ENCODE measurements at places on chromosomes 6 and 20. TPM values are rescaled to one million over a fixed set of nuclear protein-coding genes. Genes with fewer than 3 reads are reported as not detected.

ENPP4 gene
- total RNA-seq: 33.2 TPM

- DNase-seq: no peak
Observed at GRCh38 chr6:34955442-34955841, 66.4 kb downstream of the ANKS1A start.

PDE10A gene
- total RNA-seq: 2.7 TPM

DNA sequence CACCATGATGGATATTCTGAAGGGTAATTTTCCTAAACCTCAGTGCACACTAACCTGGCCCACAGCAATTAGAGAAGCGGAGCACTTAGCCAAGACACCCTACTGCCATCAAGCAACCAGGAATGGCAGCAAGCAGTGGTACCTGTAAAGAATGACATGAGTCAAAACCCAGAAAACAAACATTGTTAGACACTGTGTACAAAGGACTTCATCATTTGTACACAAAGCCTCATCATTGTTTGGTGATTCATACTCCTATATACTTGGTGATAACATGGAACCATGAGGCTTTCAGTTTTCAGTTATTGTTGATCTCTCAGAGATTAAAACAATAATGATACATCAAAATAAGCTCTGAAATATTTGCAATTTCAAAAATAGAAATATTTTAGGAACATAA, 74.6 kb downstream of the MLIP start:
- no peak for DNase-seq

DNA sequence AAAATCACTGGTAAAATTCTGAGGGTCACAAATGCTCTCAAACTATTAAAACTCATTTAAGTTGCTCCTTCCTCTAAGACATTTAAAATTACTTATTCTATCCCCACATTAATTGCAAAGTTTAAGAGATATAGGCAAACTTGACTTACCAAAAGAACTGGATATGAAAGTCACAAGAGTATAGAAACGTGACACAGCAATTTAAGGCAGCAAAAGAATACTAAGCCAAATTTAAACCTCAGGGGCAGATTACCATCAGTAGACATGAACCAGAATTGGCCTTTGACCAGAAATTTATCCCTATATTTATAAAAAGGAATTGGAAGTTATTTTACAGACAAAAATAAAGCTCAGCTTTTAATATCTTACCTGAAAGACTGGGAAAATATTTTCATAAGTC, 56.0 kb downstream of the MAP3K7 start:
- DNase-seq: no peak

ULBP1 gene
- 2.0 TPM for total RNA-seq
